Esophagus squamous epithelium (tissue), 5 donors: ENCODE measurements at places on chromosomes 12 and 14.
A peak's percentile ranks its signal among the peaks of the same experiment; 100 is the strongest.

DNA sequence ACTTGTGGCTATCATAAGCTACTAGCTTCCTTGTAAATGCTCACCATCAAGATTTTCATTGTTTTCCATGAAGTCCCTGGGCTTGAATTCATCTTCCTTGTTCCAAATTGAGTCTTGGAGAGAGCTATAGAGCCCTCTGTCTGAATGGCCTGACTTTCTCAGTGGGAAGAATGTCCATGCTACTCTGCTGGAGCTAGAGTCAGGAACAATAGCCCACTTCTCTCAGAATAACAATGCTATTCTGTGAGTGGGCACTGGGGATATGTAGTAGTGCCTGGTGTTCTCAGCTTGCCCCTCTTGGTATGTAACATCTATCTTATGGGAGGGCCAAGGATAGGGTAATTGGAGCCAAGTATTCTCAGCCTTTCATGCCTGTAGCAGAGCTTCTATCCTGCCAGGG lies 127.6 kb upstream of the TRHDE start:
- DNase-seq = no peak

- no peak for DNase-seq
These were observed 16.4 kb downstream of the LRCOL1 start for GRCh38 chr12:132593938-132594358.

GRCh38 chr12:114932806-114933205 lies 248.8 kb upstream of the TBX3 start:
- no peak for DNase-seq

GRCh38 chr12:121165316-121165715 lies 32.6 kb downstream of the P2RX7 start:
- no peak for DNase-seq

DNA sequence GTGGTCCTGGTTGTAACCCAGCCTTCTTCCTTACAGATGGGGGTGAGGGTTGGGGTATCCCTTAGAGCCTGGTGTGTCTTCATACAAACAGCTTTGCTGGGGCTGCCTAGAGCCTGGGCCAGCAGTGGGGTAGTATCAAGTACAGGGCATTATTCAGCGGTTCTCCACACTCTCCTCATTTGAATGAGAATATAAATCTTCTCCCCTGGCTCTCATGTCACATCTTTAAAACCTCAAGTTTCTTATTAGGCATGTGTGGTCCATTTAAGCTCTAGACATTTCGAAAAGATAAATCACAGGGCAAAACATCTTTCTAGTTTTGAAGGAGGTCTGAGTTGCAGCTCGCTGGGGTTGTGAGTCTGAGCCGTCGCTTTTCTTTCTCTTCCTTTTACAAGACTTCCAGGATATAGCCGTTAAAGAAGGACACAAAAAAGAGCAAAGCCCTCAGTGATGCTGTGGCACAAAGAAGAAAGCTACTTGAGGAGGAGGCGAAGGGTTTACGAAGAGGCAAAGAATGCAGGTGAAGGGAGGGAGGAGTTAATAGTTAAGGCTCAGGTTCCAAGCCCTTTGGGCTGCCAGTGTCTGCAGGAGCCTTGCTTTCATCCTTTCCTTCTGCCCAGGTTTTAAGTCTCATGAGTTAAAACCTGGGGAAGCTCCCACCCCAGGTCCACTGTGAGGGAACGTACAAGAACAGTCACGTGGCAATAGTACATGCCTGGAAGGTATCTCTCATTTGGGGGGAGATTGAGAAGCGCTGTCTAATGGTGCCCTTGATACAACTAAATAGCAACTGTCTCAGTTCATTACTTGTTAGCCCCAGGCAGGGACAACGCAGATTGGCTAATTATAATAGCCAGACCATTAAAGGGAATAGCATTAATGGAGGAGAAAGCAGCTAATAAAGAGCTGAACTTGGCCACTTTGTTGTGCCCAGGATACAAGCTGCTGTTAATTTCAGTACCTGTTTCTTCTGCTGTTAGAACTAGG lies 94.2 kb downstream of the ETV6 start:
- no peak for DNase-seq

DNA sequence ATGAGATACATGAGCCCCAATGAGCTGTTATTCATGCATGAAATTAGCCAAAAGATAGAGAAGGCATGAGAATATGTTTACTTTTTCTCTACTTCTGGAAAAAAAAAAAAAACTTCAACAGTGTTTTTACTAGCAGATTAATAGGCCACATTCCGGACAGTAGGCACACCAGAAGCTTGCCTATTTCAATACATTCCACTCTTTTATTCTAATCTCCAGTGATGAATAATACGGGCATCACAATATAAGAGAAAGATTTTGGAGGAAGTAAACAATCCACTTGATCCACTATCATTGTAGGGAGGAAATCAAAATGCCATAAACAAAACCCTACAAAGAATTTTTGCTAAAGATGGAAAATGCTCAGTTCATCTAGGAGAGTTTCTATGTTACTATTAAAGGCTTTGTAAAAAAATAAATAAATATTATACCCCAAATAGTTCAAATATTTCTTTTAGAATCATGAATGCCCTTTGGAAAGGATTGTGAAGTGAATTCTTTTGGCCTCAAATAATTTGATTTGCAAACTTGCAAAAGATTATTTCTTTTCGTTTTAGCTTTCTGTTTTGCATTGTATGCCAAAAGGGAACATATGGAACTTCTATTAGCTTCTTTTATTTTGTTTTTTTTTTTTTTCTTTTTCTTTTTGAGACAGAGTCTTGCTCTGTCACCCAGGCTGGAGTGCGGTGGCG lies 232.6 kb downstream of the EPS8 start:
- no peak for DNase-seq

- no peak for DNase-seq
These were observed 180.2 kb downstream of the CACNA1C start for GRCh38 chr12:2233034-2233433.

DNA sequence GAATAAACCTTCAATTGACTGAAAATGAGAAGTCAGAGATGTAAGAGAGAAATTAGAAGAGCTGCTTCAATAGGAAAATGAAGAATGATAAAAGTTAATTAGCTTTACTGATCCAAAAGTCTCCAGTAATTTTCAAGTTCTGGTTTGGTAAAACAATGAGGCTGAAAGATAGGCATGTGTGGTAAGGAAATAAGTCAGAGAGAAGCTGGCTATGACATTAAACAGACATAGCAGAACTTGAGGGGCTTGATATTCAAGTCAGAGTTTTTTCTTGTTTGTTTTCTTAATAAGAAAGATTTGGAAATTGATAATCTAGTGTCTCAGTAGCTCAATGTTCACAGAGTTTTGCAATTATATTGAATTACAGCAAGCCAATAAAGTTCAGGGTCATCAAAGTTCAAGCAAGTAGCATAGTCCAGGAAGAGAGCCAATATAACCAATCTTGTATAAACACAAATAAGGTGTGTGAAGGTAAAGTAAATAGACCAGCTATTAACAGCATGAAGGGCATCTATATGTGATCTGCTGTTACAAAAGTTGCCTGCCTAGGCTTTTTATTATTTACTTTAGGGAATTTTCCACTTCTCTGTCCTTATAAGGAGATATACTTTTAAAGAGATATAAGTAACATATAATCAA lies 1111.5 kb downstream of the TRHDE start:
- no peak for DNase-seq

- no peak for DNase-seq
These were observed 195.9 kb upstream of the FBXO33 start for GRCh38 chr14:39628087-39628486.

GRCh38 chr12:5792343-5792742 lies 152.7 kb downstream of the ANO2 start:
- no peak for DNase-seq

DNA sequence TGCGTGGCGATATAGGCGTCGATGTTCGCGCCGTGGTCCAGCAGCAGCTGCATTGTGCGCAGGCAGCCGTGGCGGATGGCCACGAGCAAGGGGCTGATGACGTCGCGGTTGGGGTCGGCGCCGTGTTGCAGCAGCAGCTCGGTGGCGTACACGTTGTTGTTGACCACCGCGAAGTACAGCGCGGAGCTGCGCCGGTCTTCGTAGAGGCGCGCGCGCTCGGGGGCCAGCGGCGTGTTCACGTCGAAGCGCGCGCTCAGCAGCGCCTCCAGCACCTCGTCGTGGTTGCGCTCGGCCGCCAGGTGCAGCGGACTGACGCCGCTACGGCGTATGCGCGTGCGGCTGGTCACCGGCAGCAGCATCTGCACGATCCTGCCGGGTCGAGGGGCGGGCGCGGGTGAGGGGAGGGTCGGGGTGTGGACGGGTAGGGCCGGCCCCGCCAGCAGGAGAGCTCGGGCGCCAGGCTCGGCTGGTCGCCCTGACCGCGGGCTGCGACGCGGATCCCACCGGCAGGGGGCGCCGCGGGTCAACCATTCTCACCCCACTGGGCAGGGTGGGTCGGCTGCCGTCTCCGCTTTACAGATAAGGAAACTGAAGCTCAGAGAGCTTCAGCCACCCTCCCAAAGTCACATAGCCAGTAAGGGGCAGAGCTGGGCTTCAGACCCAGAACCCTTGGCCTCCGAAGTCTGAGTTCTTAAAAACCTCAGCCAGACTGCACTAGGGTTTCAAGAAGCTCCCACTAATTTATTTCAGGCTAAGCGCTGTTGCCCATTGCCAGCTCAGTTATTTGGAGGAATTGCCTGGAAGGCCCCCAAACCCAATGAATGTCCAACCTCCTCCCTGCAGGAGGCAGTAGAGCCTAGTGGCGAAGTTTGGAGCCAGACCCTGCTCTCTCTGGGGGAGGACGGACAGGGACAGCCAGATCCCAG lies 12.4 kb downstream of the FAM181A start:
- DNase-seq = peak; percentile 24

GRCh38 chr12:57139796-57140649 lies 7.4 kb downstream of the LRP1-AS start:
- DNase-seq = no peak

- DNase-seq = no peak
These were observed 230.0 kb downstream of the MSRB3 start for GRCh38 chr12:65508276-65509035.

DNA sequence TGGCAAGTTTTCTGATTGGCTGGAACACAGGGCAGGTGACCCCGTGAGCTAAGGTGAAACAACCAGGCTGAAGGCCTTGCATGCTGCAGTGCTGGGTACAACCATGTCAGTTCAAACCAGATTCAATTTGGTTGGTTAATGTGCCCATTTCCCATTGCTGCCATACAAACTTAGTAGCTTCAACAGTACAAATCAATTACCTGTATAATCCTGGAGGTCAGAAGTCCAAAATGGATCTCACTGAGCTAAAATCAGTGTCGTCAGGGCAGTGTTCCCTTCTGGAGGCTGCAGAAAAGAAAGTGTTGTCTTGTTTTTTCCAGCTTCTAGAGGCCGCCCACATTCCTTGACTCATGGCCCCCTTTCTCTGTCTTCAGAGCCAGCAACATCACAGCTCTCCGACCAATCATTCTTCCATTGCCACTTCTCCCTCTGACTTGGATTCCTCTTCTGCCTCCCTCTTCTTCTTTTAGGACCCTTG lies 221.7 kb downstream of the ZFP36L1 start:
- no peak for DNase-seq

- no peak for DNase-seq
These were observed 14.2 kb upstream of the PLXNC1 start for GRCh38 chr12:94133964-94134795.

GRCh38 chr12:51592034-51592705 lies 1.1 kb downstream of the SCN8A start:
- no peak for DNase-seq

DNA sequence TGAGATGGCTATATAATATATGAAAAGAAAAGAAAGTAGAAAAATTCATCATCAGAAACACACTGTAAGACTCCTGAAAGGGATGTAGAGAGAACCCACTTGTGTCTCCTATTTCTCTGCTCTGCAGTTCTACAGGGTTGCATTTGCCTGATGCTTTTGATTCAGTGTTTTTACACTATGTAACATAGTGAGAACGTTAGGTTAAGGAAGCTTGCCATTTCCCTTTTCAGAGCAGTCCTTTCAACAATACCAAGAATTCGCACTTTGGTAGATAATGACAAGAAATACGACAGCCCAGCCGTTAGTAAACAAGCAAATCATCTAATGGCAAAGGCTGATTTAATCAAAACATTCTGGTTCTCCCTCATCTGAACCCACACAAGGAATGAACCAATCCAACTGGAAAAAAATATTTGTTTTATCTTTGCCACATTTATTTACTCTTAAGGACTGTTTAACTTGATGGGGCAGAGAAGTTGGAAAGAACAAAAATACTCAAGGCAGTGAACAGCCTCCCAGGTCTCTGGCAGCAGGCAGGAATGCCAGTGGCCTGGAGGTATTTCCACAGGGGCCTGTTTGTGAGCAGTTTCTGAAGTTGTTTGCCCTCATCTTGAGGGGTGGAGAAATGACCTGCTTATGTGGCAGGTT lies 30.8 kb upstream of the SOCS2 start:
- no peak for DNase-seq

DNA sequence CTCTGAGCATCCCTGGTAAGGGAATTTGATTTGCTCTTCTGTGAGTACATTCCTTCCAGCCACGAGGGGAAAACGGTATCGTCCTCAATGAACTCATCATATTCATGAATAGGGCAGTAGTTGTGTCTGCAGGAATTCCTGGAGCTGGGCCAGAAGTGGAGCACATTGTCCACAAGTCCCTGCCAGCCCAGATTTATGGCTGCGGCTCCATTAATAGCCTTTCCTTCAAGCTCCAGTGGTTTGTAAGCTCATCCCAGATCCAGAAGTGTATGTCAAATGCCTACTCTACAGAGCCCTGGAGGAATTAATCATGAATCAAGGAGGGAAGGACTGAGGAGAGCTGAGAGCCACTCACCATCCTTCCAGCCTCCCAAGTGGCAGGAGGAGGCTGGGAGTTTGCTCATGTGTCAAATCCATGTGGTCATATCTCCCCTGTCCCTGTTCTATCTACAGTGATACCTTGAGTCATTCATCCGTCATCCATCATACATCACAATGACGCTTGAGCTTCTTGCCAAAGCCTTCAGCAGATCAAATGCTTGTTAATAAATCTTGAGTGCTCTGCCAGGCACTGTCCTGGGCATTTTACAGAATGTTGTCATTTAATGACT lies 65.5 kb downstream of the SVOP start:
- no peak for DNase-seq

DNA sequence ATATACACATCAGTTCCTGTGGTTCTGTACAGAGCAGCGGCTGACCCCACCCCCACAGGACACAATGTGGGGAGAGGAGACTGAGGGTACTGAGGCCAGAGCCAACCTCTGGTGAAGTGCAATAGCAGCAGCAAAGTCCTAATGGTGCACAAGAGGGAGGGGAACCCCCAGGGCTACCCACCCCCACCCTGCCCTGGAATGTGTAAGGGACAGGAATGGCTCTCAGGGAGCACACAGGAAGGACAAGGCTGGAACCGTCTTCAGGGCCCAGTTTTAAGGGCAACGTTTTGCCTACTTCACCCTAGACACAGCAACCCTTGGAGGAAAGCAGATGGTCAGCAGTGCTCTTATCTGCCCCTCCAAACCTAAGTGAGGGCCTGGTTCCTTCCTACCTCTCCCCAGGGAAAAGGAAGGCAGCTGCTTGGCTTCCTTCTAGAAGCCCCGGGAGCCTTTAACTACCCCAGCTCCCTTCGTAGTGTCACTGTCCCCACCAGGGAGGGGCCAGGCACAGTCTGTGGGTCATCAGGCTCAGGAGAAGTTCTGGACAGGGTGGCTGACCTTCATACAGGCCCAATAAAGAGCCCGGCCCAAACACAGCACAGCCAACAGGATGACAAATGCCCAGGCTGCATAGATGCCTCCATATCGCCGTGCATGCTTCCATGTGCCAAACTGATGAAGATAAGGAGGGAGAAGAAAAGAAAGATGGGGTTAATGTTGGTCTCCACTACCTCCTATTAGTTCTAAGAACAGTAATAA lies 3.0 kb downstream of the PIP4P1 start:
- no peak for DNase-seq
